ENCODE measurements at places on chromosomes 3 and 15.

DNA sequence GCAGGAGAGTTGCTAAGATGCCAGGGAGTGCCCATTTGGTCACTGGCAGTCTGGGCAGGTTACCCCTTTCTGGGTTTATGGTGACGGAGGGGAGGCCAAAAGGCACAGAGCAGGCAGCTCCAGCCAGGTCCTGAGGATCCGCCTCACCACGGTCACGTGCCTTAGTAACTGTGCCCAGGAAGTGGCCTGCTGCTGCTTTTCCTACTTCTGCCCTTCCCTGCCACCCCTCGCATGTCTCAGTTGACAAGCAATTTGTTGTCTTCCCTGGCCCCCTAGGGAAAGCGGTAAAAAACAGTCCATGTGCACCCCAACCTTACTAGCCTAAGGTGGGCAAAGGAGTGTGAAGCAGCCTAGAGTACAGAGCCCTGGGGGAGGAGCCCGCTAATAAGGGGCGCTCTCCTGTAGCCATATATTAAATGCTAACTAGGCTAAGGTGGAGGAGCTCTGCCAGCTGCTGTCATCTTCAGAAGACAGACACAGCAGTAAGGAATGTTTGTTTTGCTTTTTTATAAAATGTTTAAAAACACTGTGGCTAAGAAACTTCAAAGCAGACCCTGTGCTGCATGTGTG is 9.1 kb upstream of the LIPH start:
- no peak for DNase-seq

GRCh38 chr3:184761075-184761841 is 49.4 kb upstream of the MAGEF1 start:
- no peak for DNase-seq

GRCh38 chr3:30084971-30085403 is 521.4 kb upstream of the TGFBR2 start:
- DNase-seq = no peak

- DNase-seq = no peak
Observed at GRCh38 chr3:122587572-122587971, 10.1 kb downstream of the PARP15 start.

GRCh38 chr15:52183562-52184173 is 7.5 kb downstream of the GNB5 start:
- peak; percentile 25 for DNase-seq

- DNase-seq = peak; percentile 11
Observed at GRCh38 chr15:48001393-48002039, 119.3 kb upstream of the SLC24A5 start.

DNA sequence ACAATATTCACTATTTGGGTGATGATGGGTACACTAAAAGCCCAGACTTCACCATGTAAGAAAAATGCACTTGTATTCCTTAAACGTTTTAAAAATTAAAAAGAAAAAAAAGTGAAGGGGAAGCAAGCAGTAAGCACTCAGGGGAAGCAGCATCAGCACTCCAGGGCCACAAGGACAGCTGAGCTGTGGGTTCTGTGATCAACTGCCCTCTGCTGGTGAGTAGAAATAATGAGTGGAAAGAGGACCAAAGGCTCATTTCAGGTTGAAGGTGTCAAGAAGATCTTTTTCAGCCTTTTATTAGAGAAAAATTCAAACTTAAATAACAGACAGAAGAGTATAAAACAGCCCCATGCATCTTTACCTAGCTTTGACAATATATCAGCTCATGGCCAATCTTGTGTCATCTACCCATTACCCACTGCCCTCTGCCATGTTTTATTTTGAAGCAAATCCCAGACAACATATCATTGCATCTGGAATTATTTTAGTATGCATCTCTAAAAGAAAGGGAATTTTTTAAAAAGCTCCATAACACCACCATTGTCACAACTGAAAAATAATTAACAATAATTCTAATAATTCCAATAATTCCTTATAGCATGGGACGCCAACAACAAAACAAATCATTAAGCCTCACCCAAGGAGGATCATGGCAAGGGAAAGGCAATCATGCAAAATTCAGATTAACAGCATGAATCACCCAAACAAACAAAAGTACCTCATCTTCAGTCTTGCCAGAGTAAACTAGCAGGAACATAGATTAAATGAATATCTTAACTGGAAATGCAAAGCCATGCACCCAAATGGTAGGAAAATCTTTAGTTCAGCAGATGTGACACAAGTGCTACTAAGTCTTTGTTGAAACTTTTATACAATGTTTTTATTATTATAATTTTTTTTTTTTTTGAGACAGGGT is 42.5 kb downstream of the TAMM41 start:
- DNase-seq = peak; percentile 45

- DNase-seq = no peak
Observed at GRCh38 chr15:44882499-44882968, 74.0 kb upstream of the TERB2 start.

GRCh38 chr3:148957586-148957985 is 33.8 kb upstream of the GYG1 start:
- DNase-seq = no peak
